ENCODE measurements at places on chromosomes 6 and 20.
A peak's percentile ranks its signal among the peaks of the same experiment; 100 is the strongest.

- DNase-seq = no peak
Measured at GRCh38 chr6:22106451-22106850, 190.4 kb downstream of the PRL start.

DNA sequence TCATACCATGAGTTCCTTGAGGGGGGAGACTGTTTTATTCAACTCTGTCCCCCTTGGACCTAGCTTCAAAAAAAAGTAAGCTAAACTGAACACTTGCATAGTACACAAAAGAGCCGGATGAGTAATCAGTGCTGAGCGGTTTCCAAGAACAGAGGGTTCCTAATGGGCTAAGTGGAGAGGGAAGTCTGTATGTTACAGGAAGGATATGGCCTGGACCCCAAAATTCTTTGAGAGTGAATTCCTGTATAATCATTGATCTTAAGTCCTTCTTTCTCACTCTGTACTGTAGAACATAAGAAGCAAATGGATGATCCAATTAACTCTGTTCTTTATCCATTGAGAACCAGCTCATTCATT is 324.7 kb upstream of the CNR1 start:
- peak; percentile 2 for DNase-seq

DNA sequence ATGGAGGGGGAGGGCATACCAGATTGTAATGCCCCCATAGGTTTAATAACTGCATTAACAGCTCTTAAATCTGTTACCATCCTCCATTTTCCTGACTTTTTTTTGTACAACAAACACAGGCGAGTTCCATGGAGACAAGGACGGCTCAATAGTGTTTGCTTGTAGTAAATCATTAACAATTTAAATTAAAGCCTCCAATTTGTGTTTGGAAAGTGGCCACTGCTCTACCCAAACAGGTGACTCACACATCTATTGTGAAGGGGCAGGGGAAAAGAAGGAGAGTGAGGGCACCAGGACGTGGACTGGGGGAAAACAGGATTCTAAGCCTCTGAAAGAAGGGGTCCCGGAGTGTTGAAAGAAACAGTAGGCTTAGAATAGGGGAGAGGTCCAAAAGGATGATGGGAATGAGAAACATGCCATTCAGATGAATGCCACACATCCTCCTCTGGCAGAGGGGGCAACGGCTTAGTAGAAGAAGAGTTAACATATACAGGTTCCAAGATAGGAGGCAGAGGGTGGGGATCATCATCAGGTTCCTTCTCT is 6.9 kb downstream of the GLYATL3 start:
- no peak for DNase-seq

GRCh38 chr6:110720066-110720465 is 95.2 kb downstream of the CDK19 start:
- DNase-seq = no peak

GRCh38 chr6:38610050-38610625 is 29.6 kb downstream of the BTBD9 start:
- DNase-seq = no peak

- no peak for DNase-seq
Measured at GRCh38 chr20:12306107-12306506, 388.4 kb downstream of the BTBD3 start.

DNA sequence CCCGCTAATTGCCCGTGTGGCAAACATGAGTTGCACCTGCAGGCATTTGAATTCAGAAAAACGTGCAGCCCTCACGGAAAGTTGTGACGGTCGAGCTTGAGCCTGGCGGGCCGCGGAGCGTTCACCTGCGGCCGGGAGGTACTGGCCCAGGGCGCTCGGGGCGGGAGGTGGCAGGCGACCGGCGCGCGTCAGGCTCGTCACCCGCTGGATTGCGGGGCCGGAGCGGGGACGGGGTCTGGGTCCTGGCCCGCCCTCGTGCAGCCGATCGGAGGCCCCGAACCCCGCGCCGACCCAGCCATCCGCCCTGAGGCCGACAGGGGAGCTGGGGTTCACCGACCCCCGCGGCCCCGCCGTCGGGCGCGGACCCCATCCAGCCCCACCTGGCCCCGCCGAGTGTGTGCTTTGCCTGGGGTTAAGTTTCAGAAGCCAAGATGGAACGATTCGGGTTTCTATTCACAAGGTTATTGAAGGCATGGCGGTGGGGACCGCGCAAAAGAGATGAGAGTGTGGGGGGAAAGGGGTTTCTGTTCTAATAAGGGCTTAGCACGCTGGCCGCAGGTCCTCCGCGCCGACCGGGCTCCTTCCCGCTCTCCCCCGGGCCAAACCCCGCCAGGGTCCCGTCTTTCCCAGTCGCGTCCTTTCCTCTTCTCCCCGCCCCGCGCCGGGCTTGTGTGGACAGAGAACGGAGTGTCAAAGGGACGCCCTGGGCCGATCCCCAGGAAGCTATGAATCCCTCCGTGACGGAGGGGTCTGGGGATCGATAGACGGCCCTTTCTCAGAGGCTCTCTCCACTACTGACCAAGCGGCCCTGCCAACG is 1.6 kb upstream of the HEY2 start:
- DNase-seq = peak; percentile 49

DNA sequence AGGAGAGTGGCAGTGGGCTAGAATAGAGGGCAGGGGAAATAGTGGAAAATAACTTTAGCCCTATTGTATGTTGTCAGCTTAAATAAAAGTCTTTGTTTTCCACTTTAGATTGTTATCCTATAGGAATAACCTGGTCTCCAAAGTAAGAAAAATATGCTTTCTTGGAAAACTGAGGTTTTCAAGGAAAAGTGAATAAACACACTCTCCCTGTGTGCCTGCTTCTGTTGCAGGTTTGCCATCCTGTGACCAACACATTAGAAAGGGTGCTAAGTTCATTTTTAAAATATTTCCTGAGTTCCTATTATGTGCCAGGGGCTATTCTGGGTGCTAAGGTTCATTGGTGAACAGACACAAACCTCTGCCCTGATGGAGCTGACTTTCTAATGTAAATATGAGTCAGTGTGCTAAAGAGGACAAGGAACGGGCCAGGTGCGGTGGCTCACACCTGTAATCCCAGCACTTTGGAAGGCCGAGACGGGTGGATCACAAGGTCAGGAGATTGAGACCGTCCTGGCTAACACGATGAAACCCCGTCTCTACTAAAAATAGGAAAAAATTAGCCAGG is 23.5 kb downstream of the BICRAL start:
- no peak for DNase-seq

GRCh38 chr20:62716198-62716940 is 7.7 kb downstream of the NTSR1 start:
- DNase-seq = no peak

- no peak for DNase-seq
Measured at GRCh38 chr6:98458708-98459107, 375.7 kb upstream of the POU3F2 start.

GRCh38 chr20:3406481-3407039 is 909 bp downstream of the DNAAF9 start:
- DNase-seq = peak; percentile 52

DNA sequence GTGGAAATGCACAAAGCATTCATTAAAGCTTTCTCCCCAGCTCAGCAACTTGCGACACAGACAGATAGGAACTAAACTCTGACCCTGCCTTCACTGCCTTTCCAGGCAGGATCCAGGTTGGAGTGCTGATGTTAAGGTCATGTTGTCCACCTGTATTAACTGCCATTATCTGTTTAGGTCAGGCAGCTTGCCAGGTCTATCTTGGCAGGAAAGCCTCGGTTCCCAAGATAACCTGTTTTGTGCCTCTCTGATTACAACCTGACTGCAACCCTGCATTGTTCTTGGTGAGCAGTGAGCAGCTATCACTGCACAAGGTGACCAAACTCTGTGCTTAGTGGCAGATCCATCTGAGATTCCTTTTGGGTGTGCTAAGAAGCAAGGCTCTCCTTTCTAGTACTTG is 23.2 kb upstream of the ELOVL2 start:
- no peak for DNase-seq

DNA sequence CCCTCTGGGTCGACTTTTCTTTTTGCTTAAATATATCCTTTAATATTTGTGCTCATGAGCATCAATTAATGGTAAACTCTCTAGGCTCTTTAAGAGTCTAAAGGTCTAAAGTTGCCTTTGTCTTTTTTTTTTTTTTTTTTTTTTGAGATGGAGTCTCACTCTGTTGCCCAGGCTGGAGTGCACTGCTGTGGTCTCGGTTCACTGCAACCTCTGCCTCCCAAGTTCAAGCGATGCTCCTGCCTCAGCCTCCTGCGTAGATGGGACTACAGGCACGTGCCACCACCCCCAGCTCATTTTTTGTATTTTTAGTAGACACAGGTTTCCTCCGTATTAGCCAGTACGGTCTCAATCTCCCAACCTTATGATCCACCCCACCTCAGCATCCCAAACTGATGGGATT is 122.0 kb upstream of the TMEM170B start:
- no peak for DNase-seq

DNA sequence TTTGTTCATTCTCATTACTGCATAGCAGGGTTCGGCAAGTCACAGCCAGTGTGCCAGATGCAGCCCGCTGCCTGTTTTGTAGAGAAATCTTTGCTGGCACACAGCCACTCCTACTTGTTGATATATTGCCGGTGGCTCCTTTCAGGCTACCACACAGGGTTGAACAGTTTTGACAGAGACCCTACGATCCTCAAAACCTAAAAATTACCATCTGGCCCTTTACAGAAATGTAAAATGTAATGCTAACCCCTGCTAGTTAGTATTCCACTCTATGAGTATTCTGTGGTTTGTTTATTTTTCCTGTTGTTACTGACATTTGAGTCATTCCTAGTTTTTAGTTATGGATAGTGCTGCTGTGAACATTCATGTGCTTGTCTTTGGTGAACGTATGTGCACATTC is 11.5 kb downstream of the DHX35 start:
- DNase-seq = no peak

DNA sequence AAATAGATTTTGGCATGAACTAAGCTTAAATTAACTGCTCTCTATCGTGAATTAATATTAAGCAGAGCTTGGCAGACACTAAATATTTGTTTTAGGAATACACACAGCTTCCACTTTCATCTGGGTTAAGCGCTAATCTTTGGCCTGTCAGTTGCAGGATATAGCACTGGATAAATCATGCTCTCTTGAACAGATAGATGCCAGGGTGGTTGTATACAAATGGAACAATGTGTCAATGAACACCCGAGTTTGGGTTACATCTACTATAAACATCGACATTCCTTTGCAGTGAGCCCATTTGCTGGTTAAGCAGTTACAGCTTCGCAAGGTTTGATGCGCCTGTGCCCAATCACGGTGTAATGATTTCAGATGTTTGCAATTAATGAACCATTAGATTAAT is 338.2 kb upstream of the ZFP64 start:
- DNase-seq = no peak

DNA sequence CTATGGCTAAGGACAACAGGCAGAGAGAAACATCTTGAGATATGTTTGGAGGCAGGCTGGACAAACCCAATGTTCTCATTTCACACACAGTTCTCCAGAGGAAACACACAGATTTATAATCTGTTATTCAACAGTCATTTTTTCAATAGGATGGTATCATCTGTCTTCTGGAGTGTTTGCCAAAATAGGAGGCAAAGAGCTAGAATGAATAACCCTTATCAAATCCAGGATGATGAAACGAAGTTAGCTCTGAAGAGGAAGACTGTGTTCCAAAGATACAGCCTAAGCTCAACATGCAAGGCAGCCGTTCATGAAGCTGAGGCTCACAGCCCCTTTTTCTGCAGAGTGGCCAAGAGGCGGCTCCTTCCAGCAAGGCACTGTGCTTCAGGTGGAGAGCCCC is 70.8 kb downstream of the PPP1R3G start:
- DNase-seq = no peak

DNA sequence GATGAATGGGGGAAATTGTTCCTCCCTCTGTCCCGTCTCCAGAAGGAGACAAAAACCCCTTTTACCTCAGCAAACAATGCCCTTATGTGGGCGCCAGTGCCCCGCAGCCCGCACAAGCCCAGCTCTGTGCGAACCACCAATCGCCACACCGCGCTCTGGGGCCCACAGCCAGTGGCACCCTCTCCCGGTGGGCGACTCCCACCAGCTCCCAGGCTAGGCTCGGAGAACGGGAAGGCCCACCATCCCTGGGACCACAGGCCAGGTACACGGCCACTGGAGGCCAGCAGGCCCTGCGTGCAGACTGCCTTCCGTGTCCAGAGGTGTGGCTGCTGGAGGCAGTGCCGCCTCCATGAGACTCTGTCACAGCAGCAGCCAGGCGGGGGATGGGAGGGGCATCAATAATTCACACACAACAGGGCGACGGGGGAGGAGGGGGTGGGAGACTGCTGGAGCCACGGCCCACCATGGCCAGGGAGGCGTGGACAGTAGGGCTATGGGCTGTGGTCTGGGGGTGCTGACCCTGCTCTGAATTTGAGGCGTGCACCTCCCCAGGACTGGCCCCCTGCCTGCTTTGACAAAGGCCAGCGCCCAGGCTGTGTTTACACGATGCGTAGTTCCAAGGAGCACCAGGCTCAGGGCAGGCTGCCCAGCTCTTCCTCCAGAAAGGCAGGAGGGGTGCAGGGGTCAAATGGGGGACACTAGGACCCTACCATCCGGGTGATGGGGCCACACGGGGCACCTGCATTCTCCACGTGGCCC is 105.7 kb downstream of the ASXL1 start:
- no peak for DNase-seq

DNA sequence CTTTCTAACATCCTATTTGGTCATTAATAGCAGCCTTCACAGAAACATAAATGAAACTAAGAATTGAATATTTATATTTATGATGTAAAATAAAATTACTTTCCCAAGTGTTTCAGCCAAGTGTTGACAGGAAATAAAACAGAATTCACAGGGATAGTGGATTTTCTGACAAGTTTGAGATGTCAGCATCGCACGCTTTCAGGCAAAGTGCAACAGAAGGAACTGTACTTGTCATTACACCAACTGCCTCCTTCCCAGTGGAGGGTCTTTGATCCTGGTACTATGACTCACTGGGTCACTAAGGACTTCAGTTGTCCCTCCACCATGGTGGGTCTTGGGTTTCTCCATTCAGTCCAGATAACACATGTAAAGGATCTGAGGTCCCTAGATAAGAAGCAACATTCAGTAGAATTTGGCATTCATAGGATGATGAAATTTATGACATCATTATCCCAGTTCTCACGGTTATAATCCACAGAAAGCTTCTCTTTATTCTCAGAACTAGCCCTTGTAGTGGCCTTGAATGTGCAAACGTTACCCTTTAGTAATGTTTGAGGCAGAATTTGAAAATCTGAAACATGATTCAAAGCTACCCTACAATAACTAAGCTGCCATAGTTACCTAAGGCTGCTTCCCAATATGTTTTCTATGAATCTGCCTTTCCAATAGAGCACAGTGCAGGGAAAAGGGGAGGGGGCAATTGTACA is 3.8 kb upstream of the TNFAIP3 start:
- no peak for DNase-seq

- DNase-seq = no peak
Measured at GRCh38 chr6:160967833-160968232, 23.7 kb upstream of the MAP3K4 start.

All from suppressor macrophage (primary cell).